Skeletal muscle cell (primary cell): ENCODE measurements at places on chromosomes 6 and 20.

DNA sequence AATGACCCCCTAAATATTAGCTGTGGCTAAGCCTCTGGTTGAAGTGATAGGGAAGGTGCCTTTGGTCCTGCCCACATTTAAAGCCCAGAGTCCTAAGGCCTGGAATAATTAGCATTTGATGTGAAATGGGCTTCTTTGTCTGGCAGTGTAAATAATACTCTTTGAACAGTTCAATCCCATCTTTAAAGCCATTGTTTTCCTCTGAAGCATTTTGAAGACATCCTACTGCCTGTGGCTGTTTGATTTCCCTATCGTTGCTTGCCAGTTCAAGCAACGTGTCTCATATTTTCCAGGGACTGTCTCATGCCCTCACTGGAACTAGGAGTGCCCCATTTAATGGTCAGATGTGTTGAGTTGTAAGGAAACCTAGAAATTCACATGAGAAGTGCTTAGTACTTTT lies 89.3 kb upstream of the BTN3A2 start:
- DNase-seq = no peak

DNA sequence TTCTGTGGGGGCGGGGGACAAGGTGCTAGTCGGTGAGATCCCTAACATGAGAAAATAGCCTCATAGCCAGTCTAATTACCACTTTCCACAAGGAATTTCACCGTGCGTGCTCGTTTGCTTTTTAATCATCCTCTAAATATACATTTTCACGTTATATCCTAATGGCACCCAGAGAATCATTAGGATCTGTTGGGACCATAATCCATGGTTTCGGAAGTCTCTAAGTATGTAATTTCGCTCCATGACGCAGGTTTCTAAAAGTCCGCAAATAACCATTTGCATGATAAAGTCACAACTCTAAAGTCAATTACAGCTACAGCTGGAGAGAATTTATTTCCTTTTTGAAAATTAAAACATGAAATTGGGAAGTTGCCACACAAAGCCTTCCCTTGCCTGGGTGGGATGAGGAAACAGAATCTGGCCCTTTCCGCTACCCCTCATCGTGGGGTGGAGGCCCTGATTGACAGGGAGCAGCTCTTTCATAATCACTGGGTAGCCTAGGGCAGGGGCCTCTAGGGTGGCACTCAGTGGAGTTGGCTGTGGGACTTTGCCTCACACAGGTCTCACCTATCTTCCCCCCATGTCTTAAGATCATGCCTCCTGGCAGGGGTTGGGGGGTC lies 81.9 kb downstream of the LRFN2 start:
- no peak for DNase-seq

DNA sequence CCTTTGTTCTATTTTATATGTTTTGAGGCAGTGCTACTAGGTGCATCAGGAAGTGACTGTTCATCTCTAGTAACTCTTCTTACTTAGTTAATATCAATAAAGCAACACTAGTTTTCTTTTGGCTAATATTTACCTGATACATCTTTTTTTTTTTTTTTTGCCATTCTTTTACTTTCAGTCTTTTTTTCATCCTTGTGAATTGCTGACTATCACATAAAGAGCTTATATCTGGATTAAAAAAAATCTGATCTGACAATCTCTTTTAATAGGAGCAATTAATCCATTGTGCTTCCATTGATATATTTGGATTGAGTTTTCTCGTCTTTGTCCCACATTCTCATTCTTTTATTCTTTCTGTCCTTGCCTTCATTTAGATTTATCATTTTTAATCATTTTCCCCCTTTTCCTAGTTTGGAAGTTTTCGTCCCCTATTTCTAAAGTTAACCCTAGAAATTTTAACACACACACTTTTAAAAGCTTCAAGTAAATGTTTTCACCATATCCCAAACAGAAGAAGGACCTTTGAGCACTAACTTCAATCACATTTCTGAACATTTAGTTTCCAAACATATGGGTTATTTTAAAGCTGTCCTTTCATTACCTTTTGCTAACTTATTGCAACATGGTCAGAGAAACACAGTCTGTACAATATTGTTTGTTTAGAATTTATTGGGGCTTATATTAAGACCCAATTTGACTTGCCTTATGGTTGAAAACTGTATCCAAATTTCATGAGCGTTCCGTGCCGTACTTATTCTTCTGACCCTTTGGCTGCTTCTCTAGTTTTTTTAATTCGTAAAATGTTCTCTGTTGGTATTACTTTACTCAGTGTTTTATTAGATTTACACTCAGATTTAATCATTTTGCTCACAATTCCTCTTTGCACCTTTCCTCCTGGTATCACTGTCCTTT lies 63.0 kb downstream of the SYCP2L start:
- DNase-seq = no peak

DNA sequence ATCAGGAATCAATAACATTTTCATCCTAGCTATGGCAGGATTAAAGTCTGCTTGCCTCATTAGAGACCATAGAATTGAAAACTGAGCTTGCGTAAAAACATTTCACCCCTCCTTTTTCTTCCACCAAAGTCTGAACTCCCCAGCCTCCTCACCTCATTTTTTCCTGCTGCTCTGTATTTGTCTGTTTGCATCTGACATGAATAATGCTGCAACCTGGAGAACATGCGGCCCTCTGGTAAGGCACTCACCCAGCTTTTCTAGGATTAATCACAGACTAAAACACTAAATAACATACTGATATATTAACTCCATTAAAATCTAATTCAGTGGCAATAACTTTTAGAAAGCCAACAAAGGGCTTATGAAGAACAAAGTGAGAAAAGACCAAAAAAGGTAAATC lies 677.7 kb upstream of the NRSN1 start:
- DNase-seq = no peak

DNA sequence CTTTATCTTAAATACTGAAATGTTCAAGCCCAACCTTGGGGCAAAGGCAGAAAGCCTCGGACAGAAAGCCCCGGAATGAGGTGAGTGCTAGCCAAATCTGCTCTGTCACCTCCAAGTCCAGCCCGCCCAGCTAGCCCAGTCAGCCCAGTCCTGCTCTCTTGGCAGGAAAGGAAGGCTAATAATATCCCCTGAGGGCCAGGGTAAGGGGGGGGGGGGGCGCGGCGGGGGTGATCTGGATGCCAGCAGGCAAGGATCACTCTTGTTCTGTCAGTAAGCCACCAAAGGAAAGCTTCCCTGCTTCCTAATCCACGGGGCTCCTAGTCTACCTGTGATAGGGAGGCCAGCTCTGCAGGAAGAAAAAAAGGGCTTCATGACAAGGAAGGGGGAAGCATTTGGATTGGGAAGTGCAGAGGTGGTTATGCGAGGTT lies 1.1 kb downstream of the NDRG3 start:
- no peak for DNase-seq

DNA sequence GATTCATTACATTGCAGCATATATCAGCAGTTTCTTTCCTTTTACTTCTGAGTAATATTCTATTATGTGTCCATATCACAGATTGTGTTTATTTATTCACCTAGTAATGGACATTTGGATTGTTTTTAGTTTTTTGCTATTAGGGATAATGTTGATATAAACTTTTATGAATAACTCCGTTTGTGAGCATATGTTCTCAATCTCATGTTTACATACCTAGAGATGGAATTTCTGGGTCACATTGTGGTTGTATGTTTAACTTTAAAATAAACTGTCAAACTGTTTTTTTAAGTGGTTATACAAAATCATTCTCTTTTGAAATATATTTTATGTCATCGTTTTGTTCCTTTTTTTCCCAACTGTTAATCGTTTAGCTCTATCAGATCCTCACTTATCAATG lies 311.6 kb downstream of the MMUT start:
- no peak for DNase-seq

GRCh38 chr6:142300758-142301650 lies 803 bp upstream of the ADGRG6 start:
- no peak for DNase-seq

DNA sequence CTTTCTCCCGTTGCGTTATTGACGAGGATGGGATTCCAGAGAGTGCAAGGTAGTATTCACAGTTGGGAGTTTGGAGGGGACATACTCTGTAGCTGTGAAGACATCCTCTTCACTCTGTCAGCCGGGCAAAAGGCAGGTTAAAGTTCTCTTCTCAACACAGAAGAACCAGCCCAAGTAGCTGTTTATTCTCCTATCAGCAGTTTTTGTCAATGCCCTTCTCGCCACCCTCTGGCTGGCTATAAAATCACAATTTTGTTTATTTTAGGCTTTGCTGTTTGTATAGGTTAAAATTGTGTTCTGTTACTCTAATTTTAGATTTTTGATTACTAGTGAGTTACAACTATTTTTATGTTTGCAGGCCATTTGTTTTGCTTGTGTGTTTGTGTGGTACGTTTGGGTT lies 37.9 kb upstream of the MAS1 start:
- DNase-seq = no peak

GRCh38 chr20:22371843-22372242 lies 212.5 kb downstream of the FOXA2 start:
- DNase-seq = no peak

- DNase-seq = no peak
Observed at GRCh38 chr20:11891077-11891775, 26.5 kb upstream of the BTBD3 start.

- no peak for DNase-seq
Observed at GRCh38 chr6:112054555-112055190, 769 bp downstream of the CCN6 start.

GRCh38 chr6:144895313-144896278 lies 610.5 kb downstream of the UTRN start:
- no peak for DNase-seq

GRCh38 chr6:39899554-39900295 lies 34.5 kb downstream of the MOCS1 start:
- no peak for DNase-seq
